ENCODE measurements at places on chromosomes 12 and 14.
A peak's percentile ranks its signal among the peaks of the same experiment; 100 is the strongest.

- DNase-seq, result no peak
These were observed 18.0 kb upstream of the NRDE2 start for GRCh38 chr14:90349739-90350138.

DNA sequence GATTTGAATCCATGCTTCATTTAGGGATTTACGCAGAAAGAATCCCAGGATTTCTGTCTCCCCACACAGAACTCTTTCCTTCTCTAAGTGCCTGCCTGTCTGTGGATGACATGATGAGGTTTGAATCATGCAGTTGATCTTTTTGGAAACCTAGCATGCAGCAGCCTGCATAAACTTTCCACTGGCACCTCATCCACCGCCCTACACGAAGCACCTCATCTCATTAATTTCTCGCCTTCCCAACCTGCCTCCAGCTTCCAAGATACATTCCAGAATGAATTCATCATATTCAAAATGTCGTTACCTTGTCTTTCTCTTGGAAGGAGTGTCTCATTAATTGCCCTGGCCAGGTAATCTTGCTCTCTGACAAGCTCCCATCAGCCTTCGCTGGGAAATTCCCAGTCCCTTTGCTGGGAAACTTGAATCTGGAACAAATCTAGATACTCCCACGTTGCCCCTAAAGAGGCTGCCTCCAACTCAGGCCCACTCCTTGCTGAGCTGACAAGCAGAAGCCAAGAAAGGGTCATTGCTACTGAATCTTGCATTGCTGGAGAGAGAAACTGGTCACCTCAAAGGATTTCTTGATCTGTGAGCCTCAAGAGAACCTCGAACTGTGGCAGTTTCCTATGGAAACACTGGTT, 48.2 kb downstream of the SERPINA3 start:
- DNase-seq, result no peak

DNA sequence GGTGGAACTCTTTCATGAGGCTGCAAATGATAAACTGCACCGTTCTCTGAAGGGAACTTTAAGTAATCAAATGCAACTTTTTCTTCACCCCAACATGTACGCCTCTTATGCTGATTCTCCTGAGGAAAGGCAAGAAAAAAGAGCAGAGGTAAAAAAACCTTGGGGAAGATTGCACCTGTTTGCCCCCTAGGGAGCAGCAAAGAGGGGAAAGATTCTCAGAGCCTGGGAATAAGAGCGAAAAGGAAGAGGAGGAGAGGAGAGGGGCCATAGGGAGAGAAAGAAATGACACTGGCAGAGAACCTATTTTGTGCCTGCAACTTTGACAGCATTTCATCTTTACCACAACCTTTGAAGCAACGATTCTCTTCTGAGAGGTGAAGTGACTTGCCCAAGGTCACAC, 254.6 kb downstream of the KSR2 start:
- no peak for DNase-seq

GRCh38 chr14:46999661-47000060, 348.1 kb upstream of the RPL10L start:
- no peak for DNase-seq

- no peak for DNase-seq
These were observed 12.1 kb downstream of the SLC10A1 start for GRCh38 chr14:69784942-69785341.

- DNase-seq, result no peak
These were observed 169.2 kb downstream of the TMTC2 start for GRCh38 chr12:82855872-82856271.

DNA sequence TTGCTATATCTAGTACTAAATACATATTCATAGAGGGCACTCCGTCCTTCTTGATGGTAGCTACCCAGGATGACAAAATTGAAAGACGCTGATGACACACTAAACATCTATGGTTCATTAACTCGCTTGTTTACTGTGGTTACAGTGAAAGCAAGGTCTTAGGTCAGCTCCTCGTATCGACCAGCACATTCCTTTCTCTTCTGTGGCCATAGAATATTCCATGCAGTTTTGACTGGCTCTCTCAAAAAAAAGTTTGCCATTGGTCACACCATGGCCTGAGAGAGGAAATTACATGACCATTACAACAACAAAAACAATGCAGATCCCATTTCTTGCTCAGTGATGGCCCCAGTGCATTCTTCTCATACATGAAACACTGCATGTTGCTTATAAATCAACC, 411.4 kb upstream of the SOX5 start:
- no peak for DNase-seq

- DNase-seq, result peak; percentile 18
These were observed 50.3 kb downstream of the ESRRB start for GRCh38 chr14:76426161-76426696.

GRCh38 chr14:77455966-77456640, 1.3 kb downstream of the VIPAS39 start:
- no peak for DNase-seq

DNA sequence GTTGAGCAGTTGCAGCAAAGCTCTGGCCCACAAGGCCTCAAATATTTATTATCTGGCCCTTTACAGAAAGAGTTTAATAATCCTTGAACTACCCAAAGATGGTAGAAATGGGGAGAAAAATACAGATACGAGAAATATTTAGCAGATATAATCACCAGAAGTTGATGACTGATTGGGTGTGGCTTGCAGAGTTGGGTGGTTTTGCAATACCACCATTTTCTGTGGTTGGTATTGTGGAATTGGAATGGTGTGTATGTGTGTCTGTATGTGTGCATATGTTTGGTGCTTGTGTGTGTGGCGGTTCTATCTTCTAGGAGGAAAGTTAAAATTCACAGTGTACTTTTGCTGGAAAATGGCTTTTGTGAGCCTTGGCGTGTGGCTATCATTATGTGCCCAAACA, 85.4 kb upstream of the MANSC4 start:
- DNase-seq, result peak; percentile 44

DNA sequence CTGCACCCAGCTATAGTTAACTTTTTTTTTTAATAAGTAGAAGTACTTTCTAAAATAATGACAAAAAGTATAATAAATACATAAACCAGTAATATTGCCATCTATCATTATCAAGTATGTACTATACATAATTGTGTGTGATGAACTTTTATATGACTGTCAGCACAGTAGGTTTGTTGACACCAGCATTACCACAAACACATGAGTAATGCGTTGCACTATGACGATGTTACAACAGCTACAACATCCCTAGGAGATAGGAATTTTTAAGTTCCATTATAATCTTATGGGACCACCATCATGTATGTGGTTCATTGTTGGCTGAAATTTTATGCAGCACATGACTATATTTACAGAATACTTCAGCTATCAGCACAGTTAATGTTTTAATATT, 62.9 kb upstream of the VSX2 start:
- DNase-seq, result peak; percentile 58

GRCh38 chr12:5248230-5248629, 183.7 kb upstream of the NTF3 start:
- no peak for DNase-seq

- no peak for DNase-seq
These were observed 30.5 kb upstream of the LMNTD1 start for GRCh38 chr12:25583545-25583944.

DNA sequence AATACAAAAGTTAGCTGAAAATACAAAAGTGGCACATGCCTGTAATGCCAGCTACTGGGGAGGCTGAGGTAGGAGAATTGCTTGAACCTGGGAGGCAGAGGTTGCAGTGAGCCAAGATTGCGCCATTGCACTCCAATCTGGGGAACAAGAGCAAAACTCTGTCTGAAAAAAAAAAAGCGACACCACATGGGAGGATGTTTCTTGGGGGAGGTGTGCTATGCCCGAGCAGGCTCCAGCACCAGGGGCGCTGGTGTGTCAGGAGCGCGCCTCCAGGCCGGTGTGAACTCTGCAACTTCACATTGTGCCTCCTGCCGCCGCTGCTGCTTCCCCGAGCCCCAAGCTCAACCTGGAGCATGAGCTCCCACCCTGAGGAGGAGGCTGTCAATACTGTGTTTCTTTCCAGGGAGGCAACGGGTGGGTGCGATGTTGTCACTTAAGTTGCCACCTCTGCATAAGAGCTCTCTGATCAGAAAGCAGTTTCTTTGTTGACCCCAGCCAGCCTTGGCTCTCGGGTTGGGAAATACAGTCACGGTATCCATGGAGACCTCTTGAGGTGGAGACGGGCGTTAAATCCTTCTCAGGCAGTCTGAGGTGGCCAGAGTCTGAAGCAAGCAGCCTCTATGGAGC, 18.9 kb downstream of the DEGS2 start:
- peak; percentile 92 for DNase-seq

DNA sequence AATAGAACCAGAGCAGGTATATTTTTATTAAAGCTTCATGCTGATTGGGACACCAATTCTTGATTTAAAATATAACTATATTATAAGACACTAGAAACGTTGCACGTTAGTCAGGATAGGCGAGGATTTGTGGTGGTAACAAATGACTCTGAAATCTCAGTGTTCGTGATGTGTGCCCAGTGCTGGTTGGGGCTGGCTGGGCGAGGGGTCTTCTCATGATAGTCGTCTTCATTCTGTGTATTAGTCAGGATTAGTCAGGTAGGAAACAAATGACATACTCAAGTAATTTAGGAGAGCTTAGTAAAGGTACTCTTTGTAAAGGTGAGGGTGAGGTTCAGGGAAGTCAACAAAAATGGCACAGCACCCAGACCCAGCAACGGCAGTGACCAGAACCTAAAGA, 73.9 kb upstream of the HIF1A start:
- DNase-seq, result no peak

- DNase-seq, result peak; percentile 73
These were observed 9.0 kb upstream of the CD163 start for GRCh38 chr12:7512553-7512952.

- DNase-seq, result no peak
These were observed 3.7 kb upstream of the C14orf132 start for GRCh38 chr14:96035456-96035855.

DNA sequence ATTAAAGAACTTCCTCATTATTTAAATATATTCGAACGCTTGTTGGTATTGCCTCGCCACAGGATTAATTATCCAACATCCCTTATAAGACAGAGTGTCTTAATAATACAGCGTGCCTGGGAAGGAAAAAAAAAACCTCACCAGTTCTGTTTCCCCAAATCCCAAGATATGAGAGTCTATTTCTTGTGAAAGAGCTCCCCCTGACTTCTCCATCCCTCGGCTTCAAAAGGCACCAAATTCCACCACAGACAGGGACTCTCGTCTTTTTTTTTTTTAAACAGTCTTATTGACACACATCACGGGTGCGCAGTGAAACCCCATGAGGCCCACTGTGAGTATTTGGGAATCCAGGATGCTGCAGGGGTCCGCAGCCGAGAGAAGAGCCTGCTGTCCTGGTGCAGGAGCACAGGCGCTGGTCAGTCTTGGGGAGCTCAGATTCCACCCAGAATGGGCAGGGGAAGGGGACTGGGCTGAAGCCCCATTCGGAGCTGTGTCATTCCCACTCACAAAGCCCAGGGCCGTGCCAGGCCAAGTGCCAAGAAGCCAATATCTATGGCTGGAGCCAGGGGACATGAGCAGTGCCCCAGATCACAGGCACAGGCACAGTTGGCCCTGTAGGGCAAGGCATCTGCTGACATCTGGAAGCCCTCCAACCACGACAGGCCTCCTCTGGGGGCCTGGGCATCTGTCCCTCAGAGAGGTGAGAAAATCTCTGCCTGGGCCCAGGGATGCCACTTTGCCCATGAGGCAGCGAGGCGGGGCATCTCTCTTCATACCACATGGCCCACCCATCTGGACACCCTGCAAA, 71.9 kb downstream of the BCL11B start:
- peak; percentile 33 for DNase-seq

DNA sequence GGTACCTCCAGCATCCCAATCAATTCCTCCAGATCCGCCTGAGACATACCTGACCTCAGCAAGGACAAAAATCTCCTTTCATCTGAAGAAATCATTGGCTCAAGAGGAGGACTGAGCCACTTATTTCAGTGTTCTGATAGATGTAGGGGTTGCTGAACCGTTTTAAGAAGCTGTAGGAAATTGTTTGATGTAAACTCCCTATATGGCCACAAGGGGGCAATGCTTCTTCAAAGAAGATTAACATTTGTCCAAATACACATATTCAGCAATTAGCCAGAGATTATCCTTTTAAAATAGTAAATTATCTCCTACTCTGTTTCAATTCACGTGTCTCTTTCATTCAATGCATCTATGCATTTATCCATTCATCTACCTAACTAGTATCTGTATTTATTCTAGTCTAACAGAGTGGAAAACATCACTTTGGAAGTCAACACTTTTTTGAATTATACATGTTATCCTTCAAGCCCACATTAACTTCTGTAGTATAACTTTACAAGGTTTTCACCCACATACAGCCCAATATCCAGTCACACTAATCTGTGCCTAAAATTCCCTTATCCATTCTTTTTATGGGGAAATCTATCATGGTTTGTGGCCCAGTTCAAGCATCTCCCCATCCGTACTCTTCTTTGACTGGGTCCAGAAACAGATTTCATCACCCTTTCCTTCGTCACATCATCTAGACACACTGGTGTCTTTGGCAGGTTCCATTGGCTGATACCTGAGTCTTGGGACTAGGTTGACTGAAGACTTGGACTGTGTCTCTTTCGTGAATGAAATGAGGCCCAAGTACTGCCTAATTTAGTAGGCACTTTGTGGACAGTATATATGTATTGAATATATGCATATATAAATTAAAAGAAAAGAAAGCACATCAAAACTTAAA, 411.0 kb upstream of the OR4E1 start:
- peak; percentile 56 for DNase-seq

DNA sequence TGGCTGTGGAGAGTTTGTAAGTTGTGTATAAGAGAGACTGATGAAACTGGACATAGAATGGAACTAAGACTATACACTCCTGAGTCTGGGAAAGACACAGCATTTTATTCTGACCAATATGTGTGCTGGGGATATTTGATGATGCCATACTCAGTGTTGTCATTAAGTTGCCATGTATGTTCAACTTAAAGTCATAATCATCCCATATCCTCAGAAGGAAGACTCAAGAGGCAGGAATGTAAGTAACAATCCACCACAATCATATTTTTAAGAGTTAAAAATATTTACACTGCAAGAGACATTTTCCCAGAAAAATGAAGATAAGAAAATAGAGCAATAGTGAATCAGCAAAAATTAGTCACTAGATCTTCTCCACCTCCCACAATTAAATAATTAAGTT, 120.1 kb downstream of the MDGA2 start:
- DNase-seq, result no peak

- no peak for DNase-seq
These were observed 173.7 kb downstream of the RBM19 start for GRCh38 chr12:113792450-113792849.

DNA sequence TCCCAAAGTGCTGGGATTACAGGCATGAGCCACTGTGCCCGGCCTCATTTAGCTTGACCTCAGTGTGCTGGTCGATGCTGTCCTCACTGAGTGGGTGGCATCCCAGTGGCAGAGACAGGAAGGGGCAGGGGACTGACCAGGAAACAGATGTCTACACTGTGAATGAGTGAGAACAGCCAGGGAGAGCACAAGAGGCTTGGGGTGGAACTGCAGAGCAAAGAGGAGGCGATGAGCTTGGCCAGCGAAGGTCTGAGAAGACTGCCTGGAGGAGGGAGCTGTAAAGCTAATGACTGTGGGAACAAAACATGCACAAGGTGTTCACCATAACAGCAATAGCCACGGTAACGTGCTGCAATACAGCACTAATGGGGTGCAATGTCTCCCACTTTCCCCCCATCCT, 57.2 kb upstream of the BEGAIN start:
- DNase-seq, result peak; percentile 24

All from NB4 (cell line).